ENCODE measurements at places on chromosomes 7 and 10.

- DNase-seq, result no peak
These were observed 385.0 kb downstream of the NXPH1 start for GRCh38 chr7:8818406-8818805.

DNA sequence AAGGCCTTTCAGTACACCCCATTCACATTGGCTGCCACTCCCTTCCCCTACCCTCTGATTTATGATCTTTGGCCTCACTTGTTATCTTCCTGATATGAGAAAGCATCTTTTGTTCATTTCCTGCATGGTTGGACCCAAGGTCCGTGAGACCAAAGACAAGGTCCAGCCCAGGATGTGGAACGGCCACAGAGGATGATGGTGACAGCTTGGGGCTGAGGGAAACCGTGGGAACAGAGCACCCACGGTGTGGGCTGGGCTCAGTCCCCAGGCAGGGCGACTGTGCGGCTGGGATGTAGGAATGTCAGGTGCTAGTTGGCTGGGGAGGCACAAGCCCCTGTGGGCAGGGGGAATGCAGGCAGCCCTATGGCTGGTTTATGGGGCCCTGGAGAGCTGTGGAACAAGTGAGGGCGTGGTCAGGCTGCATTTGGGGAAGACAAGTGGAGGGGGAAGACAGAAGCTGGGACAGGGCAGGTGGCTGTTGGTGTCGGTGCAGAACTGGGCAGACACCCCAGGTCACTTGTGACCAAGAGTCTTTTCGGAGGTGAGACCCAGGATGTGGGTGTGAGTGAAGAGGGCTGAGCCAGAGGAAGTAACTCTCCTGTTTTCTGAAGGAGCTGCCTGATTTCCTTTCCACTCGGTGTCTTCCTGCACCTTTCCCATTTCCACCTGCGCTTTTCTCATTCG, 51.7 kb upstream of the IGFBP3 start:
- no peak for DNase-seq

DNA sequence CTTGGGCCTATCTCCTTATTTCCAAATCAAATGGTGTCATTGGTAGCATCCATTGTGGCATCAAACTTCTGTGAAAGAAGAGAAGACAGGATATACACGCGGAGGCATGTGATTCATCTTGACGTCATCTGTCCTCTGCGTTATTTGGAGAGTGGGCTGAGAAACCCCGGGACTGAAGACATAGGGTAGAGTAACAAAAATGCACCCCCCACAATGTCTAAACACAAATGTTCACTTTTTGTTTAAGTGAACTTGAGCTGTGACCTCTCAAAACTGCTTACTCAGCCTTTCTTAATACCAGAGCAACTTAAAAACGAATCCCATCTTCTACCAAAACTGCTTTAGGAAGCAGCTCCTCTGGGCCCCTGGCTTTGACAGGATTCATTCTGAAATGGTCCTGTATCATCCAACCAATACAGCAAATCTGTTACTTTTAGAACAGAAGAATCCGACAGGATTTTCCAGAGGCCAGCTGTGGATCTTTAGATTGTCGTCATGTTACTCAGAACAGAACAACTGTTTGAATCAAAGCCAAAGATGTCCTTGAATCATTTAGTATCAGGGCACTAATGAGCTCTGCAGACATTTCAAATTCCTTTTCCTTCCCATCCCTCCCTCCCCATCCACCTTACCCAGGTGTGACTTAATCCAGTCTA, 438.1 kb downstream of the SUGCT start:
- no peak for DNase-seq

- no peak for DNase-seq
These were observed 95.7 kb downstream of the CDK6 start for GRCh38 chr7:92740700-92741126.

GRCh38 chr10:33547976-33548375, 213.5 kb upstream of the NRP1 start:
- DNase-seq, result no peak

GRCh38 chr10:123136806-123137642, 1.3 kb downstream of the HMX3 start:
- DNase-seq, result no peak

GRCh38 chr7:95974108-95974507, 201.8 kb downstream of the DYNC1I1 start:
- DNase-seq, result no peak

- no peak for DNase-seq
These were observed 49.3 kb downstream of the ICA1 start for GRCh38 chr7:8212638-8213037.

DNA sequence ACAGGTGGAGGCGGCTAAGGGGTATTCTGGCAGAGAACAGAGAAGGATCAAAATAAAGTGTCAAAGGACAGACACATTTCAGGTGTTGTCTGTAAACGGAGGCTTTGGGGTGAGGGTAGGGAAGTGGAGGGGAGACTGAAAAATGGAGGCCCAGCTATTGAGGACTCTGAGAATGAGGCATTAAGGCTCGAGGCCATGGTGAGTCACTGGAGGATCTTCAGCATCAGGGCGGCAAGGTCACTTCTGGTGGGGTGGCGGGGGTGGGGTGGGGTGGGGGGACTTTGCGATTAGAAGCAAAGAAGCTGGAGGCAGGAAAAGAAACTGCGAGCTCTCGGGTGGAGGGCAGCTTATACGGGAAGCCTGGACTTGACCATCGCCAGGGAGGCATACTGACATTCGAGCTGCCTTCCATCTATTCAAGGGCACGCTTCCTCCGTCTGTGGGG, 58.4 kb upstream of the PCGF5 start:
- DNase-seq, result peak; percentile 8

- DNase-seq, result no peak
These were observed 152.8 kb downstream of the ARHGAP21 start for GRCh38 chr10:24570658-24571426.

- DNase-seq, result peak; percentile 13
These were observed 7.9 kb downstream of the SLC25A28 start for GRCh38 chr10:99612167-99612831.

DNA sequence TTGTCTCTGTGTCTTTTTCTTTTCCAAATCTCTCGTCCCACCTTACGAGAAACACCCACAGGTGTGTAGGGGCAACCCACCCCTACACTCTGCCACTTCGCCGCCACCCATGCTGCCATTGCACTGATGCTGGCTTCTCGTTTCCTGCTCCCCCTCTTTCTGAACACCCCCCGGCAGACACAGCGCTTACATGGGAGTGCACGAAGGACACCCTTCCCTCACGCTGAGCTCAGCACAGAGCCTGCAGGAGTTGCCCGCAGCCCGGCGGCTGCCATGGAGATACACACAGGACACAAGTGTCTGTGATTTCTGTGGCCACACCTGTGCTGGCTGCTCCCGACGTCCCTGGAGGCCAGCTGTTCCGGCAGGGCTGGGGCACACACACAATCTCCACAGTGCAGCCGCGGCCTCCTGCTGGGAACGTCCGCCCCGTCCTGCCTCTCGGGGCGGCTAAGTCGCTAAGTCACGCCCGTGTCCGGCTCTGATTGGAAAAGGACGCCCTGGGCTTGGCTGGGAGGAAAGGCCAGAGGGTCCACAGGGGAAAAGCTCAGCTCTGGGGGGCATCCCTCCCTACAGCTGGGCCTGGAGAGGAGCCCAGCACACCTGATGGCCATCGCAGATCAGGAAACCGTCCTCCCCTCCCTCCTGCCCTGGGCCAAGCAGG, 349.8 kb downstream of the PTPRN2 start:
- DNase-seq, result no peak

- DNase-seq, result no peak
These were observed 7.4 kb upstream of the RAMP3 start for GRCh38 chr7:45150199-45150598.

GRCh38 chr10:97882142-97883091, 32.8 kb downstream of the GOLGA7B start:
- no peak for DNase-seq

DNA sequence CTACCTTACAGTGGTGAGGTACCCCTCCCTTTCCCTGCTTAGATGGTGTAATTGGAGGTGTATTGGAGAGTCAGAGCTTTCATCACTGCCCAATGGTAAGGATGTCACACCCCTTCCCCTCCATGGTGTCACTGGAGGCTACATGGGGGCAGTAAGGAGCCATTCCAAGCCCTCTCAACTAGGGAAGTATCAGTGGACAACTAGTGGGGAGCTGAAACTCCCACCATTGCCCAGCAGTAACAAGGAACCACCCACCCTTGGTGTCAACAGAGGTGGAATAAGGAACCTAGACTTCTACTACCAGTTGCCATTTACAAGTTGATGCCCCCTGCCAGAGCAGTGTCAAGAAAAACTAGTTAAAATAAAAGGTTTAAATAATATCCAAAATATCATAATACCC, 2.8 kb upstream of the HIBADH start:
- DNase-seq, result no peak

GRCh38 chr7:69250958-69251357, 347.3 kb upstream of the AUTS2 start:
- no peak for DNase-seq

DNA sequence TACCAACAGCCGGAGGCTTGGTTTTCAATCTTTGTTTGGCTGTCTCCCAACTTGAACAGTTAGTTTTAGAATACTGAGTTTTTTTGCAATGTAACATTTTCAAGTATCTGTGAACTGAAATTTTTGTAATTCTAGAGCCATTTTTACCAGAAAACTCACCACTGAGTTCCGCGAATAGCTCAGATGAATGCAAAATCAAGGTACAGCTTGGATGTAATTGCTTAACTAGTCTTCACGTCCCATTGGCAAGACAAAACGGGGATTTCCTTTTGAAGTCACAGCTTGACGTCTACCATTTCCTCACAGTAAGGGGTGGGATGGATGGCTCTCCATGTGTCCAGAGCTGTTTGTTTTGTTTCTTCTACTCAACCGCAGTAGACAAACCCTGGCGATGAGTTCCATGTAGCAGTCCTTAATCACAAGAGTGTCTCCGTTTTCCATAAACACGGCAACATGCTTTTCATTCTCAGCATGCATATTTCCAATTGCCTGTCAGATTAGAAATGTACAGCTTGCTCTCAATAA, 55.8 kb upstream of the FGFR2 start:
- DNase-seq, result no peak
